ENCODE measurements at places on chromosomes 6 and 20.

DNA sequence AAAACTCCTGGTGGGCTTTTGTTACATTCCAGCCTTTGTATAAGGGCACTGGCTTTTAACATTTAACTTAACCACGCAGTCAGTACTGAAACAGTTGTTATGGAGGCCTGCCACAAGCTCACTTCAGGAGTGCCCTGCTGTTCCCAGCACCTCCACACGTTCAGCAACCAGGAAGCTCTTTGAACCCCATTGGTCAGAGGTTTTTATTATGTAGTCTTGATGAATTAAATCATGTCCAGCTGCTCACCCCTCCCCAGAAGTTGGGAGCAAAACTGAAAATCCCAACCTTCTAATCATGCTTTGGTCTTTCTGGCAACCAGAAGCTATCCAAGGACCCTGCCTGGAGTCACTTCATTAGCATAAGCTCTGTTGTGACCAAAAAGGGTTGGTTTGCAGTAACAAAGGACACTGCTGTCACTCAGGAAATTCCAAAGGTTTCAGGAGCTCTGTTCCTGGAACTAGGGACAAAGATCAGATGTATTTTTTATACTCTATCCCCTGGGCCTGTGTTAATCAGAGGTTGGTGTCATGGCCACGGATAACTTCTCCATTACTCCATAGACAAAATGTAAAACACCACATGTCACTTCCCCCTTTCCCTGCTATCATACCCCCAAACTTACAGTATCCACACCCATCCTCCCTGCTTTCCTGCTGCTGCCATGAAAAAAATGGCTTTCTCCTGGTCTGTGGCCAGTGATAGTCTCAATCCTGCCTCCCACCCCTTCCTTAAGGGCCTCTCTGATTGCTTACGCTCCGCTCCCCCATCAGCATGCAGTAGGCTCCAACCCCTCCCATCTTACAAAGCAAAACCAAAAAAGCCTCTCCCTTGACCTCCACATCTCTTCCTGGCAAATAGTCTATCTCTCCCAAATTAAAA lies 3.1 kb downstream of the ARMC12 start:
- DNase-seq: no peak

GRCh38 chr6:56851074-56851473 lies 103.8 kb upstream of the BEND6 start:
- peak; percentile 49 for DNase-seq

DNA sequence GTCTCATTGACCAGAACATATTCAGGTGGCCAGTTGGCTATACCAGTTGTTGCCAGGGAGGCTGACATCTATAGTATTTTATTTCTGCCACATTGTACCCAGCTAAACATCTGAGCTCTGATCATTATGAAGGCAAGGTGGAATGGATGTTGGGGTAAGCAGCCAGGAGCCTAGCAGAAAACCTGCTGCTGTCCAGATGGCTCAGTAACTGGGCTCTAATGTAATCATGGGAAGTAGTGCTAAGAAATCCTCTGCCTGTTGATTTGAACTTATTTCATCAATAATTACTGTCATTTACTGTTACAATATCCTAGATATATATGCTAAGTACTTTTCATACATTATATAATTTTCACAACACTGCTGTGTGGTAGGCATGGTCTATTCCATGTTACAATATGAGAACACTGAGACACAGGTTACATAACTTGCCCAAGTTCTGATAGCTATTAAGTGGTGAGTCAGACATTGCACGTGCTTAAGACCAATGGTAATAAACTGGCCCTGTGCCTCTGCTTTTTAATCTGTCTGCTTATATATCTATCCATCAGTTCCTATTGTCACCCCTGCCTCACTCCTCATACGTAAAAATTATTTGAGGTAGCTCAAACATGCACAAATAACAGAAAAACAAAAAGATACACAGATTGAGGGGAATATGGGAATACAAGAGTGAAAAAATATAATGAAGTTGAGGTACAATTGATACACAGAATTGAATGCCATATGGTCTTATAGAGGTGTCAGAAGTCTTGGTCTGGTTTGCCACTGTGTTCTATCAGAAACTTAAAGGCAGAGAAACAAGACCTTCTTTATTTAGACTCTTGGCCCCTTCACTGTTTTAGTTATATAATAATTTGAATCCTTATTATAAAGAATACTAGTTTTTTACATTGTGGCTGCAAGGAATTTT lies 25.2 kb downstream of the TBPL1 start:
- peak; percentile 82 for DNase-seq

DNA sequence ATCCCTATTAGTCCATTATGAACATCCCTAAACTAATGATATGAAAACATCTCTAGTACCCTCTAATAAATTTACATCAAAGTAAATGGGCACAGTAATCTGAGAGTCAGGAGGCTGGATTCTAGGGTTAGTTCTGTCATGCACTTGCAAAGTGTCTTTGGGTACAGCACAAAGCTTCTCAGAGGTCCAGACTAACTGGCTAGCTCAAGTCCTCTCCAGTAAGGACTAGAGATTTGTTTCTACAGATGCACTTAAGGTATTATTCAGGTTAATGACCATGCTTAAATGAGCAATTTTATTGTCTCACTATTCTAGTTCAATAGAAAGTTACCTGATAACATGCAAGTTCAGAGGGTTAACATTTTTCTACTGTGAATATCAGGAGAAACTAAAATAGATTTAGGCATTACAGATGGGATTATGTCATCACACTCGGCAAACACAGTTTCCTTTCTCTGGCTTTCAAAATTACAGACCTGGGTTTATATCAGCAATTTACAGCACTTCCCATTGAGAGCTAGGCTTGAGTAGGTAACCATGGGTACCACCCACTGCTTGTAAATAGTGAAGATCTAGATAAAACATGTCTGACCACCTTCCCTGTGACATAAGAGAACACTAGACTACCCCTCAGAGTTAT lies 402.9 kb upstream of the RUNX2 start:
- DNase-seq: peak; percentile 59

- peak; percentile 46 for DNase-seq
Observed at GRCh38 chr20:51500311-51500710, 42.2 kb downstream of the NFATC2 start.

GRCh38 chr6:31010393-31011060 lies at the start of gene MUC22:
MUC22 (plus strand) TSS chr6:31010474; CDS start chr6:31010707, 233 bp downstream.
- DNase-seq: peak; percentile 67

- DNase-seq: peak; percentile 19
Observed at GRCh38 chr6:4564801-4565271, 211.4 kb upstream of the CDYL start.

DNA sequence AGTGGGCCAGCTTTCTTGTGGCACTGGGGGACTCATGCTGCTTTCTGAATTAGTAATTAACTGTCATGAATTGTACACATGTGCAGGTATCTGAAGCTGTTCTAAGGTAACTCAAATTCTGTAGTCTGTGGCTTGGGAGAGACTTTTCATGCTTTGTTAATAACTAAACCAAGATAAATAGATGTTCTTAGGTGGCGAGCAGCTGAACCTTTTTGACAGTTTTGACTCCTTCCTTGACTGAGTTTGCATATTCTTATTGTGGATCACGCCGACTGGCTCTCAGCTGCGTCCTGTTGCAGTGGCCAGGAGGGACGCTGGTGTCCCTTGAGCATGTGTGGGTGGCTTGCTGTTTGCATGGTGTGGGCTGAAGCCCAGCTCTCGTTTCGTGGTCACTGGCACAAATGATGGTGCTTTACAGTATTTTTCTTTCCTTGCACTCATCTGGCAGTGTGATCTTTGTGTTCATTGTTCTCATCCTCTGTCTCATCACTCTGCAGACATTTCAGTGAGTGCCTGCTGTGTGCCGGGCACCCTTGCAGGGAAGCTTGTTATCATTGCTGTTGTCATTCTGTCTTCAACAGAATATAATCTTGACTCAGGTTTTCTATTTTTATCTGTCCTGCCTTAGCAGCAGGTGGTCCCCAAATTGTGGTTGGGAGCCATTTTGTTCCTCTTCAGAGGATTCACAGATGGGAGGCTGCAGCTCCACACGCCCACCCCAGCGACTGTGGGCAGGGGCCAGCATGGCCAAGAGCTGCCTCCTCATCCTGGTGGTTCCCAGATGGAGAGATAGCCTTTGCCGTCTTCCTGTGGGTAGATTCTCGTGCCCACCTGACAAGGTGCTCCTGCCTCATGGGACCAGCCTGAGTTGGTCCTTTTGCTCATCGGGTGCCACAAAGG lies 39.6 kb downstream of the DUSP22 start:
- no peak for DNase-seq

- no peak for DNase-seq
Observed at GRCh38 chr6:17202526-17202925, 78.6 kb upstream of the RBM24 start.

GRCh38 chr20:12315652-12316051 lies 398.0 kb downstream of the BTBD3 start:
- no peak for DNase-seq

- DNase-seq: no peak
Observed at GRCh38 chr6:1027795-1028569, 283.9 kb upstream of the FOXQ1 start.

GRCh38 chr6:152461556-152461955 lies 175.6 kb downstream of the SYNE1 start:
- DNase-seq: no peak

- no peak for DNase-seq
Observed at GRCh38 chr6:24195836-24196597, 70.0 kb downstream of the NRSN1 start.

GRCh38 chr6:19322691-19323485 lies 514.3 kb upstream of the ID4 start:
- peak; percentile 49 for DNase-seq

GRCh38 chr20:52476074-52476750 lies 284.6 kb upstream of the ZFP64 start:
- DNase-seq: peak; percentile 63

GRCh38 chr6:6975459-6976111 lies 132.2 kb upstream of the RREB1 start:
- no peak for DNase-seq

GRCh38 chr6:17096096-17096495 lies 5.8 kb upstream of the STMND1 start:
- no peak for DNase-seq

- no peak for DNase-seq
Observed at GRCh38 chr6:127877231-127877630, 23.6 kb downstream of the THEMIS start.

- no peak for DNase-seq
Observed at GRCh38 chr6:137698636-137699030, 168.4 kb upstream of the TNFAIP3 start.

DNA sequence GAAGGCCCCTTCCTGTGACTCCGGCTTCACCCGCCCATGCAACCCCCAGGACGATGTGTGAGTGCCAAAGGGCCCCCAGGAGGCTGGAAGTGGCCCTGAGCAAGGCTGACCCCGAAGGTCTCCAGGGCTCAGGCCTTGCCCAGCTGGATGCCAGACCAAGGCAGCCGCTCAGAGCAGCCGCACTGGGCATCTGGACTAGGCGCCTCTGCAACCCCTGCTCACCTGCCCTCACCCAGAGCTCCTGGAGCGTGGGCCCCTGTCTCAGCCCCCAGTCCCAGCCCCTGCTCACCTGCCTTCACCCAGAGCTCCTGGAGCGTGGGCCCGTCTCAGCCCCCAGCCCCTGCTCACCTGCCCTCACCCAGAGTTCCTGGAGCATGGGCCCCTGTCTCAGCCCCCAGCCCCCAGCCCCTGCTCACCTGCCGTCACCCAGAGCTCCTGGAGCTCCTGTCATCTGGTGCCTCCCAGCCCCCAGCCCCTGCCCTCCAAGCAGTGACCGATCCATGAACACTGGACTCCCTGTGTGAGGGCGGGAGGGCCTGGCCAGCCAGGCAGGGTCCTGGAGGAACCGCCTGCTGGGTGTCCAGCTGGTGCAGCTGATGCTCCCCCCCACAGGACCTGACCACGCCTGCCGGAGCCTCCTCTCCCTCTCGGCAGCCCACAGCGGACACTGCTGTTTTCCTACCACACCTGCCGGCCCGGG lies 1.1 kb downstream of the SRMS start:
- no peak for DNase-seq

DNA sequence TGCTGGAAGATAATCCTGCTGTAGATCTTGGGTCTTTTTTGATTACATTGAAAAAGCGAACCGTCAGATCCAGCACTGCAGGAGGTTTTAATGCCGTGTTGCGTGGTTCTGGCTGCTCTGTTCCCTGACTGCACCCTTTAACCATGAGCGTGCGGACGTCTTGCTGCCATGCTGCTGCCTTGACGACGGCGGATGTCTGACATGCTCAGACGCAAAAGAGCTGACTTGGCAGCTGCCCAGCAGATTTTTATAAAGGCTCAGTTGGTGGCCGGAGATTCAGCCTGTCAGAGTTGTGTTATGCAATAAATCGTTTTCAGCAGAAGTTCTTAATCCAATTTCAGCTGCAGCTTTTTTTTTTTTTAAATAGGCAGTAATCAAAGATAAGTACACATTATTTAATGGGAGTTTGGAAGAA lies 119.4 kb downstream of the JARID2 start:
- peak; percentile 64 for DNase-seq

- peak; percentile 14 for DNase-seq
Observed at GRCh38 chr6:158467923-158468322, 92.0 kb upstream of the TMEM181 start.

GRCh38 chr20:50774515-50774914 lies 20.3 kb upstream of the BCAS4 start:
- no peak for DNase-seq

DNA sequence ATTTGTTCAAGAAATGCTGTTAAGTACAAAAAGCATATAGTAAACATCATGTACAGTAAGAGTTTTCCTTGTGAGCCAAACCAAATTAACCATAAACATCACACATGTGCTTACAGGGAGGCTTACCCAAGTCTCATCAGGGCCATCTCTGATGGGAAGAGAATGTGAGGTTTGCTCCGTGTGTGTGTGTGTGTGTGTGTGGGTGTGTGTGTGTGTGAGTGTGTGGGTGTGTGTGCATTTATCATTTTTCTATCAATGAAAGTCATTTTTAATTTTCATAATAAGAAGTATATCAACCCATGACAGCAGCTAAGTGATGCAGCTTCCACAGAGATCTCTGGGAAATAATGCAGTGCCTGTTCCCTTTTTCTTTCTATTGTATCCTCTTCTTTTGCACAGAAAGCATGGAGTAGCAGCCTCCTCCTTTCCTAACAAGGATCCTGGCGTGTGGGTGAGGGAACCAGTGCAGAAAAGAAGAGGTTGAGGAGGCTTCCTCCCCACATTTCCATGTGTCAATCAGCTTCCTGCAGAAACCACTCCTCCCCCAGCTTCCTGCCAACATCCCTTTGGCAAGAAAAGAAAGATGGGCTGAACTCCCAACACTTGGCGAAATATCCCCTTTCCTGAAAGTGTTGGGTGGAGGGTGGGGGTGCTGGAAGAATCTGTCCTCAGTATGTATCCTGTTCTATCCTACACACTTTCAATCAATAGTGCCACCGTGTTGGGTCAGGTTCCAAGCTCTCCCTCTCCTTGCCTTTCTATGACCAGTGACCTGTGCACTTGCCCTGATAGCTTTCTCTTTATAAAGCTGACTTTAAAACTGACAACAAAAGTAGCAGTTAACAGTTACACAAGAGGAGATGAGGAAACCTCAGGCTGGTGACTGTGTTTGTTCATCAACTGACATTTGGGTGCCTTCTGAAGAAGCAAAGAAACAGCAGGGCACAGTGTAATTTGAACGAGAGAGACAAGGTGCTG lies 251.8 kb upstream of the CITED2 start:
- peak; percentile 57 for DNase-seq

GRCh38 chr6:28657381-28657768 lies 131.7 kb downstream of the GPX5 start:
- no peak for DNase-seq

- DNase-seq: no peak
Observed at GRCh38 chr20:37518606-37519507, 2.2 kb upstream of the NNAT start.

GRCh38 chr20:324177-325044 lies 941 bp upstream of the SOX12 start:
- DNase-seq: peak; percentile 67

Data from amniotic epithelial cell (primary cell).